ENCODE measurements at places on chromosomes 1 and 21. TPM values are rescaled to one million over a fixed set of nuclear protein-coding genes. Genes with fewer than 3 reads are reported as not detected.

GRCh38 chr1:231612393-231613089 lies 14.0 kb upstream of the DISC1 start:
- no peaks in the 10 kb centered on the region for H3K36me3 ChIP-seq
- no peaks in the 10 kb centered on the region for H3K27me3 ChIP-seq
- H3K27ac ChIP-seq: no peak overlapping the region
- H3K4me1 ChIP-seq: no peaks in the 10 kb centered on the region

DNA sequence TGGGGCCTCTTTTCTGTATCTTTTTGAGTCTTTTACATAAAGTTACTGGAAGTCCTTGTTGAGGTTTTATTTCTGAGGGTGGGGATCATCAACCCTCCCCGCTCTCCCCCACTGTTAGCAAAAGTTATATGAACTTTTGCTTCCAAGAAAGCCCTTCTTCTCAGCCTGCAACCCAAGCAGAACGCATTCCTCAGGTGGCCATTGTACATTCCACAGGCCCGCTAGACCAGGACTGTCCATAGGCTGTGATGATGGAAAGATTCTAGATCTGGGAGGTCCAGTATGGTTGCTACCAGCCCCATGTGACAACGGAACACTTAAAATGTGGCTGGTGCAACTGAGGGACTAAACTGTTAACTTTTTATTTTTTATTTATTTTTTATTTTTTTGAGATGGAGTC lies 11.8 kb upstream of the YBX1 start:
- no peaks in the 10 kb centered on the region for H3K4me1 ChIP-seq
- no peak overlapping the region for H3K27ac ChIP-seq
- DNase-seq: no peak
- H3K27me3 ChIP-seq: no peaks in the 10 kb centered on the region

- no peaks in the 10 kb centered on the region for H3K4me1 ChIP-seq
- H3K27ac ChIP-seq: no peak overlapping the region
- H3K4me3 ChIP-seq: no peak overlapping the region
- no peak for DNase-seq
- no peaks in the 10 kb centered on the region for H3K36me3 ChIP-seq
Observed at GRCh38 chr1:41840592-41841246, 78.0 kb downstream of the HIVEP3 start.

The CRABP2 gene
- total RNA-seq: 0.85 TPM

GRCh38 chr1:20730690-20731056 lies 1.8 kb downstream of the SH2D5 start:
- DNase-seq: no peak
- H3K27ac ChIP-seq: no peak overlapping the region
- H3K27me3 ChIP-seq: peaks cover 10% of the 10 kb centered on the region
- H3K36me3 ChIP-seq: no peaks in the 10 kb centered on the region
- H3K4me1 ChIP-seq: peaks cover 8% of the 10 kb centered on the region
